ENCODE measurements at places on chromosomes 7 and 10.

DNA sequence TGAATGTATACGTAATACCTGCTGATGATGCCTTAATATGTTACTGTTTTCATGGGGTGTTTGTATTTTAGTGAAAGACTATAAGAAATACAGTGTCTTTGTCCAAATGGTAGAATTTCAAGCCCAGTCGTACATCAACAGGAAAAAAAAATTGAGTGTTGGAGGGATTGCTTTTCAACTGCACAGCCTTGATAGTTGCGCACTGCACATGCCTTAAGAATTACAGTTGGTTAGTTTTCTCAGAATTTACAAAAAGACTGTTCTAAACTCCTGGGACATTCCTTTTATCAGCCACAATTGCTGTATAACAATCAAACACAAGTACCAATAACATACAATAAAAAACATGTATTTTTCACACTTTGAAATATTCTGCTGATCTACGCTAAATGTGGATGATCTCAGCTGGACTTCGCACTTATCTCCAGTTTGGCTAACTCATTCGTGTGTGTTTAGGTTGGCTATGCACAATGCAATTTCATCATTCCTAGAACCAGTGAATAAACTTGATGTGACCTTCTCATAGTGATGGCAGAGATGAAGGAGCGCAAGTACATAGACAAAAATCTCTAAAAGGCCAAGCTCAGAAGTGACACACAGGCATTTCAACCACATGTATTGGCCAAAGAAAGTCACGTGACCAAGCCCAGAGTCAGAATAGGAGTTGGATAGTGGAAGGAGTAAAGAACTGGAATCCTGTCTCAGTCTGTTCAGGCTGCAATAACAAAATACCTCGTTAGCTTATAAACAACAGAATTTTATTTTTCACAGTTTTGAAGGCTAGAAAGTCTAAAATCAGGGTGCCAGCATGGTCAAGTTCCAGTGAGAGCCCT lies 152.3 kb downstream of the IPMK start:
- no peak for DNase-seq

- no peak for DNase-seq
Observed at GRCh38 chr10:58335306-58336005, 650 bp downstream of the UBE2D1 start.

DNA sequence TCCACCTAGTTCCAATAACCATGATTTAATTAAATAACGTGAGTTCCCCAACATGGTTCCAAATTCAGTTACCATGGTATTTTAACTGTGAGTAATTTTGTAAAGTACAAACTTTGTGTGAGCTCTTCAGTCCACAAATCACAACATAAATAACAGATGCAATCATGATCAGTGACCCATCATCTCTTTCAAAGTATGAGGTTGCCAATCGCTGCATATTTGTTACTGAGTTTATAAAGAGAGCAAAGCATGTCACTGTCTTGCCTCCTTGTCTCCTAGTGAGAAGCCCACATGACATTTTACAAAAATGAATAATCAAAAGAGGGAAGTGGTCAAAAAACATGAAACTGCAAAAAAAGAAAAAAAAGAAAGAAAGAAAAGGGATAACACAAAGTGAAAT lies 69.1 kb upstream of the PDSS1 start:
- no peak for DNase-seq

- DNase-seq, result no peak
Observed at GRCh38 chr10:93503075-93503474, 6.7 kb downstream of the CEP55 start.

DNA sequence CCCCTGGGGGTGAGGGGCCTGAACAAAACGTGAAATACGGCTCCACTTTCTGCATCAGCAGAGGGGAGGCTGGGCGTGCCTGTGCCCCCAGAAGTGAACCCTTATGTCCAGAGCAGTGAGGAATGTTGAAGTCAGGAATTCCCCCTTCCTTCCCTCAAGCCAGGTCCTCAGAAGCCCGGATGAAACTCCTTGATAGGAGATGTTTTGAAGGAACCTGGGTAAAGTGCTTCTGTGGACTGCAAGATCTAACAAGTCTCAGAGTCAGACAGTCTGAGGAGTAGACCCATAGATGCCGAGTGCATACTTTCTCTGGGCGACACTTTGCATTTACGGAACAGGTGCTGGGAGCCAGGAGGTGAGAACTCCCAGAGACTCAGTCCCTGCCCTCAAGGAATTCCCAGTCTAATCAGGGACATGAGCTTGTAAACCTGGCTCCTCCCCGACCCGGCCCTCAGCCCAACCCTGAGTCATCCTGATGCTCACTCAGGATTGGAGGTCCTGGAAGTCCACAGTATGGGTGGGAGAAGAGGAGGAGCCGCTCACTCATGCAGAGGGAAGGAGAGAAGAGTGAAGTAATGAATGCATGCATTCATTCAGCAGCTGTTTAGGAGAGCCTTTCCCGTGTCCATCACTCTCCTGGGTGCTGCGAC lies 179.5 kb upstream of the ITGB1 start:
- DNase-seq, result no peak

DNA sequence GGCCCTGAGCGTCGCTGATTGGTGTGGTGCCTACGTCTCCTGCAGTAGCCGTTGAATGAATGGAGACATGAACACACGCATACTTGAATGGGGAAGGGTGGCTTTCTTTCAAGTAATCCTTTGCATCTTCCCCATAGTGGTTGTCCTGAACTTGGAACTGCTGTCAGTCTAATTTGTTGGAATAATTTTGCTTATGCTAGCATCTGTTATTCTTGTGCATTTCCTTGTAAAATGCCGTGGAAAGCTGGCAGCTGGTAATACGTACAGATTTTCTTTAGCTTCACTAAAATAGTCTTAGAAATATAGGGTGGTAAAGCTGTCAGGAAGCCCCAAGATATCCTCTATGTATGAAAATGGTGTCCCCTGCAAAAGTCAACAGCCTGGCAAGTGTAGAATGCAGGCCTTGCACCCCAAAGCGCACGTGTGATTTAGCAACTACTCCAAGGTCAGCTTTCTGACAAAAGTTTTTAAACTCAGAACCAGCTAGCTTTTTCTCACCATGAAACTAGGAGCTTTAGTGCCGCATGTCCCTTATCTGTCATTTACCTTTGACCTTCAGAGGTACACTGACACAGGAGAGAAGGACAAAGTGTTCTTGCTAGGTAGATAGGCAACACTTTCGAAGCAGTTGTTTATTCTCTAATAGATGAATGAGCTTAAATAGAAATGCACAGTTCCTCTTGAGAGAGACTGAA lies 70.8 kb downstream of the RBM33 start:
- DNase-seq, result no peak

DNA sequence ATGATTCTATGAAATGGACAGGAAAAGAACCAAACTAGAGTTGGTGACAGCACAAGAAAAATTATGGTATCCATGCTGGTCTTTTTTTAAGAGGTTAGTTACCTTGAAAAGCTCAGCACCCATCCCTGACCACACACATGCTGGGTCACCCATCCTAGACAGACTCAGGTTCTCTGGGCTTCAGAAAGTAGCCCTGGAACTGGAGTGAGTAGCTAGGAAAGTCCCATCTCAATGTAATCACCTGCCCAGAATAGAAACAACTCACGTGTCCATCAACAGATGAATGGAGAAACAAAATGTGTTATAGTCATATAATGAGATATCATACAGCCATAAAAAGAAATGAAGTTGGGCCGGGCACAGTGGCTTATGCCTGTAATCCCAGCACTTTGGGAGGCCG lies 37.0 kb downstream of the GSDME start:
- no peak for DNase-seq

DNA sequence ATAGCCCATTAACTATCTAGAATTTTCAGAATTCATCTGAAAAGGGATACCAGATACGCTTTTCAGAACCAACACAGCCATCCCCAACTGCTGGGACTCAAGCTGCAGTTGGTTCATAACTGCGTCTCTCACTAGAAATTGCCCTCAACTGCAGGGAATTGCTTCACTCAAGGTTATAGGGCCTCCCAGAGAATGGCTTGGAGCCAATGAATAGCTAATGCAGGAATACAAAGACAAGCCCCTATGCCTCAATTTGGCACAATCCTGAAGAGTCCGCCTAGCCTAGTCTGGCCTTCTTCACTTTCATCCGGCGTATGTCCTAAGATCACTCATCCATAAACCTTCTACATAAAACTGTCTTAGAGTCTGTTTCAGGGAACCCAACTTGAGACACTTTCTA lies 164.0 kb downstream of the SKAP2 start:
- DNase-seq, result no peak

GRCh38 chr10:122198631-122199030 lies 72.5 kb upstream of the BTBD16 start:
- DNase-seq, result no peak

- DNase-seq, result no peak
Observed at GRCh38 chr7:54921116-54921515, 97.7 kb upstream of the EGFR start.

GRCh38 chr7:46356371-46356770 lies 435.3 kb upstream of the IGFBP3 start:
- no peak for DNase-seq

DNA sequence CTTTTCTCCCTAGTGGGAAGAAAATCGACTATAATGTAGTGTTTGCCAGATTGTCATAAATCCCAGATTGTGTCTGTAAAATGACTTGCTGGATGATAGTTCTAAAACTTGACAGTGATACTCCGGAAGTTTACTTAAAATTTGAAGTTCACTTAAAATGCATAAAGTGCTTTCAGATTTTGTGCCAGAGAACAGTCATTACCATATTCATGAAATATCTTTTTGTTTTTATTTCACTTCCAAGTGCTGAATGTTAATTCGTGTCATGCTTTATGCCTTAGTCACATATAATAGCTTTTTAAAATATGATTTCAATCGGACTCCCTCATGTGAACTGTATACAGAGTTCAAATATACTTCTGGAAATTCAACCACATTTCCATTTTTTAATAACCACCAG lies 30.4 kb downstream of the PRPF18 start:
- no peak for DNase-seq

- DNase-seq, result no peak
Observed at GRCh38 chr7:143239813-143240212, 18.0 kb downstream of the TAS2R40 start.

DNA sequence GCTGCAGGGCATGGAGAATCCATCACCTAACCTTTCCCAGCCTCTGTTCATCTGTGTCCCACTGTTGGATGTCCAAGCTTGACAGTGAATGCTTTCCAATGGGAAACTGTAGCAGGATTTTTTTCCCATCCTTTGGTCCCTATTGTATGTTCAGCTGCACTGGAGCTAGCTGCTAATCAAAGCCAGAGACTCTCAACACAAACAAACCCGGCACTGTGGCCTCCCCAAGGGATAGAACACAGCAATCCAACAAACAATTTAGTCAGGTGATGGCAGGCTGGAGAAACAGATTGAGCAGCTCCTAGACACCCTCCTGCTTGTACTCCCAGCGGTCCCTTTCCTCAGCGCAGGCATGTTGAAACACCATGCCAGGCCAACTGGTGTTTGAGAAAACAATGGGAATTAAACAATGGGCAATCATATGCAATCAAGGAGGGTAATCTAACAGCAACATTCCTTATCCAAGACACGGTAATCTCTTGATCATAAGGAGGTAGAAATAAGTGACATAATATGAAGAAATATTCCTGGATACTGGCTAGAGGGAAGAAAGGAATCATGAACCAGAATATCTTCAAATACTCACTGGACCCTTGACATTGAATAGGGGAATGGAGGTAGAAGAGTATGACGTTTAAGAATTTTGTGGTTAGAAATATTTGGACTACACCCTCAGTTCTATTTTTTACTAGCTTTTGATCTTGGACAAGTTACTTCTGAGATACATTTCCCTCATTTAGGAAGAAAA lies 15.0 kb downstream of the PTN start:
- DNase-seq, result peak; percentile 45

DNA sequence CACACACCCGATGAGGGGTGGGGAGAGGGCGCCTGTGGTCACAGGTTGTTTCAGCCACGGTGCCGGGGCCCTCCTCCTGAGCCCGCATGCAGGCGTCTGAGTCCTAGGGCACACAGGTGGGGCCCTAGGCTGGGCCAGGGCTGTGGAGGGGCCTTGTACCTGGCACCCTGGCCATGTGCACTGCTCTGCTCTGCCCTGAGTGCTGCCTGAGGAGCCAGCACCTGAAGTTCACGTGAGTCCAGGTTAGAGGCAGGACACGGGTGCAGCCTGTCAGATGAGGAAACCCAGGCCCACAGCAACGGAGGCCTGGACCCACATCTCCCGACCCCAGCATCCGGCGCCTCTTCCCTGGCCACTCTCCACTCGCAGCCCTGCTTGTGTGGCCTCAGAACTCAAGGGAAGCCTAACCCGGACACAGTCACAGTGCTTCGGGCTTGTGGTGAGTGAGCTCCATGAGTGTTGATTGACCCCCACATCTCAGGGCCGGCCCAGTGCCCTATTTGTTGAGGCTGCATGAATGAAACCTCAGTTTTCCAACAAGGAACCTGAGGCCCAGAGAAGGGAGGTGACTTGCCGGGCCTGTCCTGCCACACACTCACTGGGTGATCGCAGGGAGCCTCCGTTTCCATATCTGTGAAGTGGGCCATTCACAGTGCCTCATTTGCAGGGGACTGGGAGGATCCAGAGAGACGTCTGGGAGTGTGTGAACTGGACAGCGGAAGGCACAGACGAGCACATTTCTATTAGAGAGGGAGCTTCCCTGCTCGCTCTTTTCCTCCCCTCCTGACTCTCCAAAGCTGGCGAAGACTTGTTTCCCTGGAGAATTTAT lies 39.6 kb downstream of the PPIF start:
- no peak for DNase-seq

- no peak for DNase-seq
Observed at GRCh38 chr7:7315851-7316250, 133.5 kb downstream of the C1GALT1 start.

DNA sequence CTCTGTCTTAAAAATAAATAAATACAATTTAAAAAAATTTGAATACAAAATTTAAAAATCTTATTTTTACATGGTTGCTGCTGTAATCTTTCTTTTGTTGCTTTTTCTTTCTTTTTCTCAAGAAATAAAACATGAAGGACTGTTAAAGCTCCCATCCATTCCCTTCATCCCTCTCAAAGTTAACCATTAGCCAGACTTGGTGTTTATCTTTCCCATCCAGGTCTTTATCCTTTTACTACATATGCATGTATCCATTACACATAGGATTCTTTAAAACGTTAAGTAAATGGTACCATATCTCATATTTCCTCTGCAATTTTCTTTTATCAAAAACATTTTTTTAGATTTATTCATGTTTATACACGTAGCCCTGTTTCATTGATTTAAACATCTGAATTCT lies 70.1 kb downstream of the CREB3L2 start:
- no peak for DNase-seq

GRCh38 chr10:46231087-46231486 lies 55.7 kb upstream of the ANTXRL start:
- DNase-seq, result no peak

DNA sequence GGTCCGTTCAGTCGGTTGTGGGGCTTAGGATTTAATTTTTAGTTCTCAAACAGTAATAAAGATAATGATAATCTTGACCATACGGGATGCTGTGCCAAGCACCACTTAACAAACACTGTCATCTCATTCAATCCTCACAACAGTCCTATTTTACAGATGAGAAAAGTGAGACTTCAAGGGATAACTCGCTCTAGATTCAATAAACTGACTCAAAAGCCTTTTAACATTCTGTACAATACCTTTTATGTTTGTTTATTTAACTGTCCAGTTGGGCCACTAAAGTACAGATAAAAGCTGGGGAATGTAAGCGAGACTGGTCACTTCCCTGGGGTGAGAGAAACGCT lies 437 bp upstream of the CFAP69 start:
- no peak for DNase-seq

Data from NCI-H1436 (cell line).